NCI-H1092 (cell line): ENCODE measurements at places on chromosomes 12 and 14.

DNA sequence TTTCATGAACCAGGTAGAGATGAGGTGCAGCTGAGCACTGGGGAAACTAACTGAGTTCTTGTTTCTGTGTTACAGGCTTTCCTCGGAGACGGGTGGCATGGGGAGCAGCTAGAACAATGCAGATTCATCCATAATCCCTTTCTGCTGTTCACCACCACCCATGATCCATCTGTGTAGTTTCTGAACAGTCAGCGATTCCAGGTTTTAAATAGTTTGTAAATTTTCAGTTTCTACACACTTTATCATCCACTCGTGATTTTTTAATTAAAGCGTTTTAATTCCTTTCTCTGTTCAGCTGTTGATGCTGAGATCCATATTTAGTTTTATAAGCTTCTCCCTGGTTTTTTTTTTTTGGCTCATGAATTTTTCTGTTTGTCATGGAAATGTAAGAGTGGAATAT, 19.9 kb downstream of the MAP3K12 start:
- no peak for DNase-seq

- DNase-seq, result no peak
These were observed 155.8 kb upstream of the PKP2 start for GRCh38 chr12:33052141-33053051.

DNA sequence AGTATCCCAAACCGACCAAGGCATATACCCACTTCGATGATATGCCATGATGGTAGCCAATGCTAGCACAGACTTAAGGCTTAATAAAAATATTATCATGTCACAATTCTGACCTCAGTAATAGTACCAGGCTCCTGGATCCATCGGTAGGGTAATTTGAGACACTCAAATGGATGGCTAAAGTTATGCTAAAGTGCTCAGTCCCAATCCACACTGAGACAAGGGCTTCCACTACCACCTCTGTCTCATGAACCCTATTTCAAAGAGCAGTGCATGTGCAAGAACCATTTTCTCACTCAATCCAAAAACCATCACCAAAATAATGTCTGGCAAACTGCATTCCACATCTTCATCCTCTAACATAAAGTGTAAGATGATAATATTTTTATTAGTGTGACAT, 122.4 kb upstream of the KRR1 start:
- DNase-seq, result no peak

- no peak for DNase-seq
These were observed 156.1 kb upstream of the CCND2 start for GRCh38 chr12:4117386-4118016.

DNA sequence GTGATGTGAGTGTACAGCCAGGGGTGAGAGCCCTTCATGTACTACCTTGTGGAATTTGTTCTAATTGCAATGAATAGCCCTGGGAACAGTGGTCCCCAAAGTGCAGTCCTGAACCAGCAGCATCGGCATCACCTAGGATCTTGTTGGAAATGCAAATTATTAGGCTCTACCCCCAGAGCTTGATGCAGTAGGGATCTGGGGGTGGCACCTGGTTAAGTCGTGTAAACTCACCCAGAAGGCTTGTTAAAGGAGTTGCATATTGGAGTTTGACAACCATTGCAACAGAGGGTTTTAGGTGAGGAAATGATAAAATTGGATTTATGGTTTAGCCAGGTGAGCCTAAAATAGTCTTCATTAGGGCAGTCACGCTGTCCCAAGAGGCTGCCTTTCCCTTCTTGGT, 73.2 kb downstream of the PLEKHG3 start:
- no peak for DNase-seq

GRCh38 chr12:30622509-30622908, 73.2 kb downstream of the IPO8 start:
- DNase-seq, result no peak

DNA sequence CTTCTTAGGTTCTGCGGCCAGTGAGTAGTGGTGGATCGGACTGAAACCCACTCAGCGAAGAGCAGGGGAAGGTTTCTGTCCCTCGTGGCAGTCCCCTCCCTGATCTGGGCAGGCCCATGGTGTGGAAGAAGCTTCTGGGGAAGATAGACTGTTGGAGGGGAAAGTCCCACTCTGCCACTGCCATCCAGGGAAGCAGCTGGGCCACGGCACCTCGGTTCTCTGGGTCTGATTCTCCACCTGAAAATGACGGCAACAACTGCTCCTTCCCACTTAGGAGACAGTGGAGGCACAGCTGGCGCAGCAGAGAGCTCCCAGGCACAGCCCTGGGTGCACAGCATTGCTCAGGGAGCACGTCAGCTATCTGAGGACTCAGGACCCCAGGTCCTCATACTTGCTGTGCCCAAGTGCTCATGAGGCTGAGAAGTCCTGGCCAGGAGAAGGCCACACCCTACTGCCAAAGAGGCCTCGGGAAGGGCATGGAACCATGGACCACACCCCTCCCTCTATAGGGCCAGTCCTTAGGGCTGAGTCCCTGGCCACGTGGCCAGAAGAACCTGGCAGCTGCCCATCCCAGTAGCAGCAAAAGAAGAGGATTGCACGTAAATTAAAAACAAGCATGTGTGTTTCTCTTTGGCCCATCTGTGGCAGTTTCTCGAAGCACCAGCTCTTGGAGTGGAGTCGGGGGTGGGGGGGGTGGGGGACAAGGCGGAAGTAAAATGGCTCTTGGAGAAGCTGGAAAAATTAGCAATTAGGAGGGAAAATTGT, 85.3 kb upstream of the BCL11B start:
- no peak for DNase-seq

GRCh38 chr14:82854131-82854530, 1320.5 kb upstream of the SEL1L start:
- DNase-seq, result no peak

- no peak for DNase-seq
These were observed 58.0 kb upstream of the CCDC175 start for GRCh38 chr14:59634617-59635016.

DNA sequence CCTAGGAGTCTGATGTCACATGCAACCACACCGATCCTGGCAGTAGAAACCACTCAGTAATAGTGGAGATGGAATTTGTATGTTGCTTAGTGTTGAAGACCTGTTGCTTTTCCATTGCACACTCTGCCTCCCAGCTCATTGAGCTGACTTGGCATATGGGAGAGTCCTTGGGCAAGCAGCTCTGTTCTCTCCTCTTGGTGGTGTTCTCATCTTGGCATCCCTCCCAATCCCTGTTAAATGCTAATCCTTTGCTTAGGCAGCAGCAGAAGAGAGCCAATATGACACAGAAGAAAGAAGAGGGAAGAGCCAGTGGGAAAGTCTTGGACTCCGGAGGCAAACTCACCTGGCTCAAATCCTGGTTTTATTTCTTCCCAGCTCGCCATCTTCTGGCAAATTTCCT, 178.0 kb upstream of the CAND1 start:
- no peak for DNase-seq

- no peak for DNase-seq
These were observed 86.9 kb downstream of the BCAT1 start for GRCh38 chr12:24861766-24862540.
